ENCODE measurements at places on chromosomes 3 and 15.

DNA sequence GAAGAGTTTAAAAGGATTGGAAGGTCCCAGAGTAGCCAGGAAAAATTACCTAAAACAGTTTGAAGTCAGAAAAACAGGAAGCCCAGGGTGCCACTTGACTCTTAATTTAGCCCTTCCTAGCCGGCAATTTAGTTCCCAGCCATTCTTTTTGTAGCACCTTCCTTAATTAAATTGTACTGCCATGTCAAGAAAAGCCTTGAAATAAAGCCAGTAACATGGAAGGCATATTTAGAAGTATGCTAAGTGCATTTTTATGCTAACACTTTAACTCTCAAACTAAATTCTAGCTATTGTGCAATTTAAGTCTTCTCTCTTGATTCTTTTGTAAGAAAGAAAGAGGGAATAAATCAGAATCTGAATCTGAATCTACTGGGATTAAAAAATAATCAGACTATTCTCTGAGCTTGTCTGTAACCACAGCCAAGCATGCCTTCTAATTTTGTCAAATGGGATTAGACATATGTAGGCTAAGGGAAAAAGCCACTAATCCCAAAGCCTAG lies 43.2 kb downstream of the MAP3K13 start:
- DNase-seq = no peak

DNA sequence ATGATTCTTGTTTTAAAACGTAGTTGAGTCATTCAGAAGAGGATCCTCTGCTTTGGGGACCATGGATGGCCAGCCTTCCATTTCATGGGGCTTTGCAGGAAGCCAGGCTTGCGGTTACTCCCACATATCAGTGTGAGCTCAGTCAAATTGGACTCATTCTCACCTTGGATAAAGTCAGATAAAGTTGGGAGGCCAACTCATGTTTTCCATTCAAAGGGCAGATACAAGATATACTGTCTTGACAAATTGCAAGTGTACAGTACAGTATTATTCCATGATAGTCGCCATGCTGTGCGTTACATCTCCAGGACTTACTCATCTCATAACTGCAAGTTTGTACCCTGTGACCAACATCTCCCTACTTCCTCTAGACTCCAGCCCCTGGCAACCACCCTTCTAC lies 25.5 kb upstream of the B3GNT5 start:
- DNase-seq = no peak

GRCh38 chr3:48186631-48187300 lies 1.5 kb downstream of the CDC25A start:
- peak; percentile 7 for DNase-seq

- DNase-seq = no peak
These were observed 1241.5 kb downstream of the ROBO2 start for GRCh38 chr3:78281381-78281780.

- DNase-seq = no peak
These were observed 56.7 kb upstream of the LMOD3 start for GRCh38 chr3:69178838-69179739.

DNA sequence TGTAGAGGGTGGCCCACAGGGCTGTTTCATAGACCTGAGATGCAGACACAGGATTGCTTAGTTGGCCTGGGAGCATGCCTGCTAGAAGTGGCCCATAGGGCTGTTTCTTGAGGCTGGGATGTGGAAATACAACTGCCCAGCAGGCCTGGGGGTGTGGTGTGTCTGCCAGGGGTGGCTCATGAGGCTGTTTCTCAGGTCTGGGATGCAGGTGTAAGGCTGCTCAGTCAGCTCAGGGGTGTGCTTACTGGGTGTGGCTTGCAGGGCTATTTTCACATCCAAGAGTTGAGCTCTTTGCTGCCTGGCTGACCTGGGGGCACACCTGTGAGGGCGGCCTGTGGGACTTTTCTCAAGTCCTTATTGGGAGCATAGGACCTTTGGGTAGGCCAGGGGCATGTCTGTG lies 131.3 kb downstream of the DOCK3 start:
- DNase-seq = no peak

- peak; percentile 41 for DNase-seq
These were observed 1.2 kb upstream of the SNAPC5 start for GRCh38 chr15:66498501-66499386.

GRCh38 chr3:59605318-59605717 lies 555.5 kb upstream of the CFAP20DC start:
- no peak for DNase-seq

DNA sequence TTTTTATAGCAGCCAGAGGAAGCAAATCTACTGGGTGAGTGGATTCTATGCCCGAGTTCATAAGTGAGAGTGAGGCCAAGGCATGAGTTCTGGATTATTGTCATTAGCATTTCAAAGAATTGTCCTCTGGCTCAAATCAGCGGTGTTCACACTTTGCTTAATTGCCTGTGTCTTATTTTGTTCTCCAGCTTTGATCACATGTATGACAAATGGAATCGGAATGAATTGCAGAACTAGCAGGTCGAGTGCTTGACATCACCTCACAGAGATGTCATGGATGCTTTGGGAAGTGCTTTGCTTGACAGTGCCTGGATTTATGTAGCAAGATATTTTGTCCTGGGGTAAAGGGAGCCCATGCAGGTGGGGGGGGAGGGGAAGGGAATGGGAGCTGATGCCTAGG lies 68.0 kb downstream of the SH3GL3 start:
- no peak for DNase-seq

All from activated CD4-positive, alpha-beta T cell treated with anti-CD3 and anti-CD28 coated beads, Interleukin-10, Interleukin-2, amounts not matched to agents 100 ng/mL and 50 ng/mL, durations not matched to agents 16 hours and 8 hours (primary cell).